PC-9 (cell line): ENCODE measurements at places on chromosomes 3 and 15. TPM values are rescaled to one million over a fixed set of nuclear protein-coding genes. Genes with fewer than 3 reads are reported as not detected.

- DNase-seq: peak; percentile 84
These were observed 44.4 kb downstream of the BTD start for GRCh38 chr3:15645740-15646501.

DNA sequence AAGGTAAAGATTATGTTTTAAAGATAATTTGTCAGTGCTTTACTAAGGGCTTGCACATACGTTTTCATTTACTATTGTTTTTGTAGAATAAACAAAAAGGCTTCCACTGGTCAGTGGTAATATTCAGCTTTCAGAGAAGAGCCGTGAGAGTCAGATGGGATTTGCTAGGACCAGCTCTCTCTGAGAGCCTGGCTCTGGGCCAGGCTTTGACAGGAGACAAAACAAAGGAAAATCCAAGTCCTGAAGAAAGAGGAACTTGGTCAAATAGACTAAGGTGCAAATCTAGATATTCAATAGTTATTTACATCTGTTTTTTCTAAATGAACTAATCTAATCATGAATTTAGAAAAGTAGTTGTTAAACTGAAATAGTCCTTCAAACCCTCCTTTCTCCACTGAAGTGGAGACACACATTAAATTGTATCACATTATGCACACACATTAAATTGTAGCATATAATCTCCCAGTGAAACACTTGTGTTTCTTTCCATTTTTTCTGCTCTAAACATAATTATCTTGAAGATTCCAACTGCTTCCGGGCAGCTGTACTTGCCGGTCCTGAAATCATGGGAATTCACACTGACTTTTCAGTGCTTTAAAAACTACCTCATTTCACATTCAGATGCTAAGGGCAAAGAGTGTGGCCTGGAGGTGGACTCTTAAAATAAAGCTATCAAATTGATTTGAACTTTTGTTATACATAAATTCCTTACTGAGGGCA lies 55.1 kb upstream of the FILIP1L start:
- no peak for DNase-seq

- no peak for DNase-seq
These were observed 15.1 kb downstream of the LRRC3B start for GRCh38 chr3:26637698-26638097.

DNA sequence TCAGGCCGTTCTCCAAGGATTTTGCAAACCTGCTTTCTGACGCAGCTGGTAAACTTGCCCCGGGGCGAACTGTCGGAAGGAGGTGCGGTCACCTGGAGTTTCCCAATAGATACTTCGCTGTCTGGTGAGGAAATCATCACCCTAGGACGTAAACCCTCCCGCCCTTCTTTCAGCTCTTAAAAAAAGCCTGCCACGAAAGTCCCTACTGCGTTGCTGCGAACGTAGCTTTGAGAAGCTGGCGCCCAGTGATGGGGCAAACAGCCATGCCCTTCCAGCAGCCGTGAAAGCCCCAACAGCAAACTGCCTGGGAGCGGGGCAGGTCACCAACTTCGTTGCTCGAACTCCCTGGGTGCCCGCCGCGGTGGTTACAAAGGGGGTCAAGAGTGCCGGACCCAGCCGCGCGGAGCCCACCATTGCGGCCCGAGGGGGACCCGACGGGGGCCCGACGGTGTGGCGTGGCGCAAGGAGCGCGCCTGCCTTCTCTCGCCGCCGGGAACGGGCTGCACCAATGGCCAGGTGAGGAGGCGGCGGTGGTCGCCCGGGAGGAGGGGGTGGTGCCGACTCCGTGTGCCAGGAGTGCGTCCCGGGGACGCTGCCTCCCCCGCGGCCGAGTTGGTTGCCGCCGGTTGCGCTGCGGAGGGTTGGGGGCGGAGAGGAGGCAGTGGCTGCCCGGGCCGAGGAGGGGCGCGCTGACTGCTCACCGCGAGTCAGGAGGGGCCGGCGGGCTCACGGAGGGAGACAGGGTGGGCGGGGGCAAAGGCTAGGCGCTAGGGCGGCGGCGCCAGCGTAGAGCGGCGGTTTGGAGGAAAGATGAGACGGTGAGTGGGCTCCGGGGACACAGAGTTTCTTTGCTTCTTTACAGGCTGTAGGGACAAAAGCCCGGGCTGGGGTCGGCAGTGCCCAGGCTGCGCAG lies at the start of gene PHLDB2:
TSS of gene PHLDB2 (plus strand) at position 205 of the 913 bp plus-strand sequence. CDS start 24,813 bp downstream, outside the sequence.
- peak; percentile 97 for DNase-seq

The TLR9 gene
- total RNA-seq: 0.30 and 0.44 TPM in 2 replicates

The CLDN16 gene
- total RNA-seq: 0.20 and 0.46 TPM in 2 replicates
